ENCODE measurements at places on chromosomes 11 and 22. TPM values are rescaled to one million over a fixed set of nuclear protein-coding genes. Genes with fewer than 3 reads are reported as not detected.
A peak's percentile ranks its signal among the peaks of the same experiment; 100 is the strongest.

The MICAL2 gene
- polyA plus RNA-seq, result 124 TPM

The ZNF215 gene
- 3.3 TPM for polyA plus RNA-seq

The FGF3 gene
- polyA plus RNA-seq, result not detected

The MMP8 gene
- polyA plus RNA-seq, result not detected

The CCDC81 gene
- 0.06 TPM for polyA plus RNA-seq

The PDGFB gene
- polyA plus RNA-seq, result 4.3 TPM

The MUC6 gene
- polyA plus RNA-seq, result not detected

The INS gene
- polyA plus RNA-seq, result not detected

- no peak for DNase-seq
- no peak overlapping the region for H3K27ac ChIP-seq
- peaks cover 3% of the 10 kb centered on the region for H3K27me3 ChIP-seq
- no peaks in the 10 kb centered on the region for H3K36me3 ChIP-seq
- no peak overlapping the region for H3K4me3 ChIP-seq
These were observed 19.4 kb downstream of the RPS6KA4 start for GRCh38 chr11:64378335-64378880.

GRCh38 chr11:73965076-73965763 lies 14.4 kb downstream of the DNAJB13 start:
- no peaks in the 10 kb centered on the region for H3K27me3 ChIP-seq
- H3K4me1 ChIP-seq, result no peaks in the 10 kb centered on the region
- no peak overlapping the region for H3K27ac ChIP-seq

GRCh38 chr11:64438986-64439771 lies 80.2 kb downstream of the RPS6KA4 start:
- H3K27ac ChIP-seq, result no peak overlapping the region
- no peaks in the 10 kb centered on the region for H3K36me3 ChIP-seq
- H3K4me3 ChIP-seq, result no peak overlapping the region
- H3K27me3 ChIP-seq, result peaks cover 3% of the 10 kb centered on the region
- no peak for DNase-seq

DNA sequence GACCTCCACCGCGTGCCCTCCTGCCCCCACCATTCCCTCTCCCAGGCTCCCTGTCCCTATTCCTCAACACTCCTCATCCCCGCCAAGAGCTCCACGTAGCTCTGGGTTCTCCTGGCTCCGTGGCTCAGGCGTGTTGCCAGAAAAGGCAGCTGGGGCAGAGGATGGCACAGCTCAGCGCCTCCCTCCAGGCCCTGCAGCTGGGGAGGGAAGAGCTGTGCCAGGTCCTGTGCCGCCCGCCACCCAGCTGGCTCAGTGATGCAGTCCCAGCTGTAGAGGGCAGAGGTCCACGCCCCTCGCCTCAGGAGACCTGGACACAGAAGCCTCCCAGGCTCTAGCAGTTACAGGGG lies 4.2 kb downstream of the ARHGAP1 start:
- peaks cover 21% of the 10 kb centered on the region for H3K36me3 ChIP-seq
- H3K27ac ChIP-seq, result no peak overlapping the region
- no peak overlapping the region for H3K4me3 ChIP-seq
- no peaks in the 10 kb centered on the region for H3K27me3 ChIP-seq

- no peak overlapping the region for H3K4me3 ChIP-seq
- H3K27ac ChIP-seq, result no peak overlapping the region
- H3K27me3 ChIP-seq, result no peaks in the 10 kb centered on the region
These were observed 92.2 kb downstream of the BRD1 start for GRCh38 chr22:49735411-49735900.

DNA sequence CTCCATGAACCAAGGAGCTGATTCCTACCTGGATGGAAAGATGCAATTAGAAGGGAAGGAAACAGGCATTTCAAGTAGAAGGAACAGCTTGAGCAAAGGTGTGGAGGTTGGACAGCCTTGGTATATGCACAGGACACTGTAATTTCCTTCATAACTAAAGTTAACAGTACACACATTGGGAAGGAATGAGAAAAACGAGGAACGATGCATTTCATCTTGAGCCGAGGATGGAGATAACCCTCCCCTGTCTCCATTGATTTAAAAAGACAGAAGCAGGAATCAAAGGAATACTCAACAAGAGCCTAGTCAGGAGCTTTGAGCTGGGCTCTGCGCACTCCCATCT lies 2.3 kb upstream of the PRG2 start:
- peaks cover 8% of the 10 kb centered on the region for H3K4me1 ChIP-seq
- H3K27me3 ChIP-seq, result no peaks in the 10 kb centered on the region
- H3K4me3 ChIP-seq, result no peak overlapping the region
- no peak overlapping the region for H3K27ac ChIP-seq
- H3K36me3 ChIP-seq, result no peaks in the 10 kb centered on the region

GRCh38 chr11:112632866-112633505 lies 328.2 kb upstream of the NCAM1 start:
- H3K4me1 ChIP-seq, result no peaks in the 10 kb centered on the region
- H3K27ac ChIP-seq, result no peak overlapping the region
- H3K4me3 ChIP-seq, result no peak overlapping the region
- no peaks in the 10 kb centered on the region for H3K27me3 ChIP-seq

DNA sequence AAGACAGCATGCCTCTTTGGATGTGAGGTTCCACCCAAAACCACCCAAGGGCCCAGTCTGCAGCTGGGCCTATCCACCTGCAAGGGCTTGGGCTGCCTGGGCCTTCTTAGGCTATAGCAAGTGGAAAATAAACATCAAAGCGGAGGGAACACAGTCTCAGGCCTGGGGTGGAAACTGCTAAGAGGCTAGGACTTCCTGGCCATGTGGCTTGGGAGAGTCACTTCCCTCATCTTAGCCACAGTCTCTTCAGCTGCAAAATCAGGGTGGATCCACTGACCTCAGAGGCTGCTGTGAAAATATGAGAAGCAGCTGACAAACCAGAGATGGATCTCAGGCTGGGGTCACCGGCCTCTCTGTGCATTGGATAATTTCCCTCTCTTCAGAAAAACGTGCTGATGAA lies 30.6 kb upstream of the TFIP11 start:
- H3K4me1 ChIP-seq, result peaks cover 6% of the 10 kb centered on the region
- H3K27ac ChIP-seq, result no peak overlapping the region
- no peak for DNase-seq
- no peaks in the 10 kb centered on the region for H3K27me3 ChIP-seq

- no peak overlapping the region for H3K4me3 ChIP-seq
- no peak for DNase-seq
- no peaks in the 10 kb centered on the region for H3K27me3 ChIP-seq
- H3K36me3 ChIP-seq, result no peaks in the 10 kb centered on the region
- H3K27ac ChIP-seq, result no peak overlapping the region
These were observed 8.6 kb upstream of the MTNR1B start for GRCh38 chr11:92960886-92961285.

GRCh38 chr11:33383075-33383919 lies 126.1 kb downstream of the HIPK3 start:
- H3K36me3 ChIP-seq, result no peaks in the 10 kb centered on the region
- peaks cover 4% of the 10 kb centered on the region for H3K27me3 ChIP-seq
- no peaks in the 10 kb centered on the region for H3K4me1 ChIP-seq
- no peak overlapping the region for H3K4me3 ChIP-seq
- H3K27ac ChIP-seq, result no peak overlapping the region
- no peak for DNase-seq

DNA sequence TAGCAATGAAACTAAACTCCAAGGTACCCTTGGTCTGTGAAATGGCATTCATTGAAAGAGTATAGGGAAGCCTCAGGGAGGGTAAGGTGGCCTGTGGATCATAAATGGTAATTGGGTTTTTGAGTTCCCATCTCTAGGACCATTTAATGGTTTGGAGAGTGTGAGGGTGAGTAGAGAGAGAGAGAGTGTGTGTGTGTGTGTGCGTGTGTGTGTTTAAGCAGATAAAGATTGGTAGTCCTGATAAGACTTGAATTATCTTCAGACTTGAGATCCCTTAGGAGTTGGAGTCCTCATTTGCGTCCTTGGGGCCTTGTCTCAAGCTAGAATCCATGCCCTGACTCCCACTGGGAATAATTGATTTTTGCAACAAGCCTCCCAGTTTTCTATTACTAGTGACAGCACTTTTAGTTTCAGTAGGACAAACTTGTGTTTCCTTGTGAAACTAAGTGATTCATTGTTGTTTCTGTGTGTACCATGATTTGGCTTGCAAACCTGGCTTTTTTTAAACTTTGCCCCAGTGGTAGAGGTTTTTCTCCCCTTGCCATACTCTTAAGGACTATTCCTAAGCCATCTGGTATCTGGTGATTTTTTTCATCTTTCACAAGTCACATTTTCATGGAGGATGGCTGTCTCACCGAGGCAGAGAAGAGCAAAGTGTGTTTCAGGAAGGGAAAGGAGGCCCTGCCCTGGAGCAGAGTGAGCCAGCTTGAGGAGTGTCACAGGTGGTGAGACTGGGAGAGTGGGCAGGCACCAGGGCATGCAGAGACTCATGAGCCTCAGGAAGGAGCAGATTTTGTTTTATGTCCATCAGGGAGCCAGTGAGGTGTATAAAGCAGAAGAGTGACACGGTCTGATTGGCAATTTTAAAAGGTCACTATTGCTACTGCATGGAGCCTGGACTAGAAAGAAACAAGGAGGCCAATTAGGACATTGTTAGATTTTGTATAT lies 26.7 kb downstream of the ALKBH3 start:
- no peak for DNase-seq
- no peaks in the 10 kb centered on the region for H3K27me3 ChIP-seq
- H3K27ac ChIP-seq, result no peak overlapping the region
- peaks cover 15% of the 10 kb centered on the region for H3K4me1 ChIP-seq

- no peak for DNase-seq
- no peaks in the 10 kb centered on the region for H3K27me3 ChIP-seq
- H3K27ac ChIP-seq, result peak overlapping the region; percentile 14
- H3K36me3 ChIP-seq, result peaks cover 1% of the 10 kb centered on the region
- no peak overlapping the region for H3K4me3 ChIP-seq
- H3K4me1 ChIP-seq, result peaks cover 33% of the 10 kb centered on the region
These were observed 2.5 kb upstream of the EIF4ENIF1 start for GRCh38 chr22:31492151-31492550.

Data from keratinocyte (primary cell).